HFFc6 (cell line): ENCODE measurements at places on chromosomes 3 and 15. TPM values are rescaled to one million over a fixed set of nuclear protein-coding genes. Genes with fewer than 3 reads are reported as not detected.

DNA sequence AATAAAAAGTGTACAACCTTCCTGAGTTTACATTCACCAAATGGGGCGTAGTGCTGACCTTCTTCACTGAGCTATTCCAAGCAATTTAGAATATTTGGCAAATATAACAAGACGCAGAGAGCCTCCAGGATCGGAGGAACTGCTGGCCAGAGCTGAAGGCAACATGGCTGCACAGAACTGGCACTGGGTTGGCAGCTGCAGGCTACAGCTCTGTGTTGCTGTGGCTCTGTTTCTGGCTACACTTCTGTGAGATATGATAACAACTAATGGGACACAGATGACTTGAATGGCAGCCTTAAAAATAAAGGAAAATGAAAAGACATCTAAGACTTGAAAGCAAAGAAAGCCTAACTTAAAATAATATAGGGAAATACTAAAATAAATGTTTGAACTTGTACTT, 10.8 kb upstream of the SLC6A20 start:
- no peak for DNase-seq

The SLC6A11 gene
- total RNA-seq = not detected in 3 replicates

The SLC28A2 gene
- not detected in 3 replicates for total RNA-seq

- DNase-seq = peak; percentile 94
Measured at GRCh38 chr3:49500732-49501609, 30.9 kb downstream of the DAG1 start.

GRCh38 chr3:48555949-48556795, 431 bp downstream of the PFKFB4 start:
- no peak for DNase-seq

GRCh38 chr3:42012935-42013690, 51.2 kb upstream of the ULK4 start:
- no peak for DNase-seq

DNA sequence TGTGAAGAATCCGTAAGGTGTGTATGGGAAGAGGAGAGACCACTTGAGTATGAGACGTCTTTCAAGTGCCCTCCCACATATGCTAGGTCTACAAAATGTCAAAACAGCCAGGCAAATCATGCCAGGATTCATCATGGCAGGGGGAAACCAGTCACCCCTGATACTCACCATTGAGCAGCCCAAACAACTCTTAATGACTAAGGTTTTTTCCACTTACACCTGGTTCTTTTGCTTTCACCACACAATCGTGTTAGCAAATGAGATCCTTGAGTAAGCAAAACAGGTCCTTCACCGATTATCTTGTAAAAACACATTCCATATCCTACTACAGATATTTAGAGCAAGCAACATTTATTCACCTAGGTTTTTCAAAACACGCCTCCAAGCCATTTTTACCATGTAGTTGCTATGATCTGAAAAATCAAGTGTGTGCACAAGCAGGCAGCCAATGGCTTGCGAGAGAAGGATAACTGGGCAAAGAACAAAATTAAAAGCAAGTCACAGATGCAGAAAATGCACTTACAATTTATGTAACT, 177.5 kb upstream of the LPP start:
- no peak for DNase-seq

- no peak for DNase-seq
Measured at GRCh38 chr3:62142331-62143085, 230.8 kb downstream of the FEZF2 start.

The CHL1 gene
- total RNA-seq = not detected in 3 replicates

The VWA5B2 gene
- total RNA-seq = not detected in 3 replicates
